ENCODE measurements at places on chromosomes 16 and 17. TPM values are rescaled to one million over a fixed set of nuclear protein-coding genes. Genes with fewer than 3 reads are reported as not detected.

DNA sequence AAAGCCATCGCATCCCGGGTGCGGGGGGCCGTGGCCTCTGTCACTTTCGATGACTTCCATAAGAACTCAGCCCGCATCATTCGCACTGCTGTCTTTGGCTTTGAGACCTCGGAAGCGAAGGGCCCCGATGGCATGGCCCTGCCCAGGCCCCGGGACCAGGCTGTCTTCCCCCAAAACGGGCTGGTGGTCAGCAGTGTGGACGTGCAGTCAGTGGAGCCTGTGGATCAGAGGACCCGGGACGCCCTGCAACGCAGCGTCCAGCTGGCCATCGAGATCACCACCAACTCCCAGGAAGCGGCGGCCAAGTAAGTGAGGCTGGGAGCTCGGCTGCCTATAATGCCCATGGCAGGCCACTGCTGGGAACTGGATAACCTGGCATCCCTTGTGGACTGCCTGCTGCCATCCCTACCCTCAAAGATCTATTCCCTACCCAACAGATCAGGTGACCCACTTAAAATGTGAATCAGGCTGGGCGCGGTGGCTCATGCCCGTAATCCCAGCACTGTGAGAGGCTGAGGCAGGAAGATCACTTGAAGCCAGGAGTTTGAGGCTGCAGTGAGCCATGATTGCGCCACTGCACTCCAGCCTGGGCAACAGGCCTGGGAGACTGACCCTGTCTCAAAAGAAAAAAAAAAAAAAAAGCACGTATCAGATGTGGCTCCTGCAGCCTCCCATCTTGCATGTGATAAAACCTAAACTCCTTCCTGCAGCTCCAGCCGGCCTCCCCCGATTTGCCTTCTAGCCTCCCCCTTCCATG, 18.3 kb downstream of the CDIPT start:
- DNase-seq = no peak

- no peak for DNase-seq
Measured at GRCh38 chr17:238071-238963, 56.9 kb upstream of the DOC2B start.

- peak; percentile 52 for DNase-seq
Measured at GRCh38 chr17:75783069-75783783, 1.4 kb upstream of the UNK start.

Gene KRTAP4-4
- not detected for total RNA-seq

DNA sequence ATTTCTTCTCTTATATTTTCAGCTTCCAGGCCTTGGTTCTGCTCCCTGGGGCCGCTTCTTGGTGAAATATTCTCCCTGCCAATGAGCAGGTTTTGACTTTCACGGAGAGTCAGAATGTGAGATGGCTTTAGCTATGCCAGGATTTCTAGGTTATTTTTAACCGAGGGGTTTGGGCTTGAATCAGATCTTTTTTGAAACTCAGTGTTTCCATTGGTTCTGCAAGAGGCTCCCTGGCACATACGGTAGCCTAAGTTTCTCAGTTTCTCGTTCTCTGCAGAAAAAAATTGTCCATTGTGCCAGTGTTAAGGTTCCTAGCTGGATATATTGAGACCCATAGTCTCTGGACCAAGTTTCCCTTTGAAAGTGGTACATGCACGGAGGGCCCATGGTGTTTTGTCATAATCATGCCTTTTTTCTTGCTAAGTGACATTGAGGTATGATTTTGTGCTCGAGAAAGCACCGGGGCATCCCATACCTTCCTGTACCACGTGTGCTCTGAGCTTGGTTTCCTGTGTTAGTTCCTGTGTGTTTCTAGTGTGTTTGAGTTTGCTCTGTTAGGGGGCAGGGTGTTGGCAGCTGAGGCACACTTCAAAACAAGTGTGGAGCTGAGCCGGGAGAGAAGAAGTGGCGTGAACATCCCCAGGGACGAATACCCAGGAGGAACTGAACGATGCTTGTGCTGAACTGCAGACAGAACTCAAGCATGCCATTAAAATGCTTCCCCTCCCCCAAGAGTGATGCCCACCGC, 127.2 kb downstream of the HS3ST3B1 start:
- DNase-seq = no peak

- DNase-seq = no peak
Measured at GRCh38 chr17:19748807-19749193, 702 bp upstream of the ALDH3A1 start.

DNA sequence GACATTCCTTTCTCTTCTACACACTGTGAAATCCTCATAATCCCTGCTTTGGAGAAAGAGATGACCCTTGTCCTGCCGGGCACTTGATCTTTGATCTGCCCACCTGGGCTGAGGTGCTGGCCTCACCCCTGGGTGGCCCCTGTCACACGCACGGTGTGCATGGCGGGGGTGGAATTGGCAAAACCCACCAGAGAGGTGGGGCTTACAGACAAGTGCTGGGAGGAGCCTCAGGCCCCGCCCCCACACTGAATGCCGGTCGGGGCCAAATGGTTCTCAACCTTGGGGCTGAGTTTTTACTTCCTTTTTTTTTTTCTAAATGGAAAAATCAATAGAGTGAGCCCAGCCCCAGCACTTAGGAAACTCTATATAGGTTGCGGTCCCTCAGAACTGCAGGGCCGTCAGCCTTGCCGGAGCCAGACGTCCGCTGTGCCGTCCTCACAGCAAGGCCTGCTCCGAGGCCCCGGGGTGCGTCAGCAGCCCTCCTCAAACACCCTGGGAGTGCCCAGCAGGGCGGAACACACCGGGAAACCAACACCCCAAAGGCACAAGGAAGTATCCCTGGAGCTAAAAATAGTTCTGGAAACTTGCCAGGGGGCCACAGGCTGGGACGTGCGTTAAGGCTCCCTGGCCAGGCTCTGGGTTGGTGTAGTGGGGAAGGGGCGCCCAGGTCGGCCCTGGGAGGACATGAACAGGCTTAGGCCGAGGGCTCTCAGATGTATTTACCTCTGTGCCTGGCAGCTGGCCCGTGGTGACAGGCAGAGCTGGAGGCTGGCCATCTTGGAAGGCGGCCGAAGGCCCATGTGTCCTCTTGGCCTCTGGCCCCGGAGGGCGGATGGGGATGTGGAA, 11.0 kb downstream of the GPRC5C start:
- DNase-seq = peak; percentile 93

Gene KRTAP3-2
- not detected for total RNA-seq

Gene HBA1
- total RNA-seq = 8.5 TPM

GRCh38 chr17:43418441-43419374, 19.9 kb downstream of the ARL4D start:
- DNase-seq = peak; percentile 57

- DNase-seq = no peak
Measured at GRCh38 chr16:65702707-65703402, 581.0 kb upstream of the CDH11 start.

GRCh38 chr17:28466001-28466400, 7.4 kb upstream of the SLC13A2 start:
- no peak for DNase-seq

Gene PRSS33
- total RNA-seq = not detected

GRCh38 chr16:27795992-27796614, 246.2 kb downstream of the KATNIP start:
- peak; percentile 78 for DNase-seq

DNA sequence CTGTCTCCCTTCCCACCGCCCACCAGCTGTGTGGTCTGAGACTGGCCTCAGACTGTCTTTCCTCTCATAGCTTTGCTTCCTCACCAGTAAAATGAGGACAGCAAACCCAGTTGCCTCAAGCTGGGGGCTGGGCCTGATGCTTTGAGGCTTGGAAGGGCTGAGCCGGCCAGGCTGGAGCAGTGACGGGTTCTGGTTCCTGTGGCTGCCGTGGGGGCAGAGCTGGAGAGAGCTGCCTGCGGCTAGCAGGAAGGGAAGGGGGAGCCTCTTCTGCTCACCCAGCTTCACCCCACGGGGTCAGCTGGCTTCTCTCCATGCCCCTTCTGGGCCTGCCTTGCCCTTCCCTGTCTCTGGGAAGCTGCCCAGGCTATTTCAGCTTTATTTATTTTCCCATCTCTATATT, 23.7 kb downstream of the LASP1 start:
- DNase-seq = no peak

Gene TNFRSF13B
- 1.4 TPM for total RNA-seq

Gene SHBG
- total RNA-seq = 0.25 TPM

DNA sequence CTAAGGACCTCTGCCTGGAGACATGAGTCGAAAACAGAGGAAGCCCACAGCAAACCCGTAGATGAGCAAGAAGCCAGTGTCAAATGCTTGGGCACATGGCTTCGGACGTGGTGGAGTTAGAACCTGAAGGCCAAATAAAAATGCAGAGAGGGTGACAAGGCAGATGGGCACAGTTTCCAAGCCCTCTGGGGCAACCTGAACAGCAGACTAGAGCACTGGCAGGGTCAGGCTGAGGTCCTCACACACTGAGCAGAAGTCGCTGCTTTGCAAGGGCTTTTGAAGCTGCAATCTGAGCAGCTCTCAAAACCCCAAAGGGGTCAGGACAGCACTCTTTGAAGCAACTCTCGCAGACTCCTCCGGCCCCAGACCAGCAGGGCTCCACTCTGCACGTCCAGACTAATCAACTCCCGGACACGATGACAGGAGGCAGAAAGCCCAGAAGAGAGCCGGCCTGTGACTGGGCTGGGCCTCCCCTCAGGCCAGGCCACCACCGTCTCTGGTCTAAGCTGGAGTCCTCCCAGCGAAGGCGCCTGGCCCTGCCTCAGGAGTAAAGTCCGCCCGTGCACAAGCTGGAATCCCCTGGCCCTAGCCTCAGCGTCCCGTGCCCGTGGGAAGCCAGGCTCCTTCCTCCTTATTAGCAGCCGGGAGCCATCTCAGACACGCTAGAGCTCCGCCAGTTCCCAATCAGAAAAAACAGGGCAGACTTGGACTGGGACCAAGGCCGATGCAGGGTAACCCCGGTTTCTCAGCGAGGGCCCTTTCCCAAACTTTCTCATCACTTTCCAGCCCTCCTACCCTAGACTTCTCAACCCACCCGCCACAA, 924 bp downstream of the SMARCD2 start:
- peak; percentile 72 for DNase-seq

GRCh38 chr16:87165885-87166284, 151.3 kb downstream of the C16orf95 start:
- DNase-seq = no peak

GRCh38 chr16:65106757-65107156, 15.1 kb downstream of the CDH11 start:
- no peak for DNase-seq

Gene TBC1D3H
- not detected for total RNA-seq

Gene ABCA8
- 42.1 TPM for total RNA-seq

GRCh38 chr16:19901164-19901563, 16.5 kb upstream of the GPRC5B start:
- DNase-seq = no peak

Gene OR1G1
- not detected for total RNA-seq

Gene CHST6
- 1.8 TPM for total RNA-seq

DNA sequence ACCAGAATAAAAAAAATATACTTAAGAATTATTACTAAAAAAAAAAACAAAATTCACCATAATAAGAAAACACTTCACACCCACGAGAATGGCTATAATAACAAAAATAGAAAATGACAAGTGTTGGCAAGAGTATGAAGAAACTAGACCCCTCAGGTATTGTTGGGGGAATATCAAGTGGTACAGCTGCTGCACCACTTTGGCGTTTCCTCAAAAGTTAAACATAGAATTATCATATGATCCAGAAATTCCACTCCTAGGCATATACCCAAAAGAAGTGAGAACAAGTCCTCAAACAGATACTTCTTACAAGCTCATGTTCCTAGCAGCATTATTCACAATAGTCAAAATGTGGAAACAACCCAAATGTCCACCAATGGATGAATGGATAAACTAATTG, 26.3 kb downstream of the AMFR start:
- no peak for DNase-seq

Gene KRTAP2-1
- not detected for total RNA-seq

Data from mucosa of descending colon (tissue), 3 donors.